Cortex of kidney (tissue), 1 donor: ENCODE measurements at places on chromosomes 12 and 14.

DNA sequence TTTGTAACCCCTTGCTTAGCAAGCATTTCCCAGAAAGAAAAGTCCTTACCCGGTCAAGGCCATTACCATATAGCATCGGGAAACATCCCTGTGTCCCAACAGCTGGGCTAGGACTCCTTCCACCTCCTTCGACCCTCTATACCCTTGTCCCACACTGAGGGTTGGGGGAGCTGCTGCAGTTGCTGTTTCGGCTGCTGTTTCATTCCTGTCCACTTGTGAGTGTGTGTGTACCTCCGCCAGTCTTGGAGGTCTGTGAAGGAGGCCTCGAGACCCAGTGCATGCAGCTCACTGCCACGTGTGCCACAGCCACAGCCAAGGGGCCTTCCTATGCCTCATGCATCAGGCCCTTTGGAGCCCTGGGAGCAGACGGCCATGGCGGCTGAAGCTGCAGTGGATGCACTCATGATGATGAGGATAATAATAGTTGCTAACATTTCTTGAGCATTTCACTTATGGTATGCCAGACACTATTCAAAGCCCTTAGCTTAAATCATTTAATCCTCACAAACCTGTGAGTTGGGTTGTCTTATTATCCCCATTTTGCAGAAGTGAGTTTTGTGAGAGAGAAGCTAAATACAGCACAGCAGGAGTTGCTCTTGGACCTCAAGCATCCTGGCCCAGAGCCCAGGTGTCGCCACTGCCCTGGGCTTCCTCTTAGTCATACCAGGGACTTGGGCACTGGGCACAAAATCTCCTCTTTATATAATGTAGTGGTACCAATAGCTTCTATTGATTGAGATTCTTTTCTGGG, 156.5 kb downstream of the PRKCH start:
- no peak for DNase-seq

DNA sequence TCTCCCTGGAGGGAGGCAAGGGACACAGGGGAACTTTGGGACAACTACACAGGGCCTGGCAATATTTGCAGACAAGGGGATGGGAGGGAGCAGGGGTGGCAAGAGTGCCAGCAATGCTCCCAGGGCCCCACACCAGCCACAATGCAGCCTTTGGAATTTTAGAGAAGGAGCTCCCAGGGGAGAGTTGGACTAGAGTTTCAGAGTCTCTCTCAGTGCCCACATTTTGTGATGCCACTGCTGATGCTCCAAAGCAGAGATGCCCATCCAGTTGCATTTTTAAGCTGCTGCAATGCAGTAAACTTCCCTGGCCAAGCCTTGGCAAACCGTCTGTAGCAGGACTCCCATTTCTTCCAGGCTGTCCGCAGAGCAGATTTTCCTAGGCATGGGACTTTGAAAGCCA, 98.9 kb downstream of the ZFP36L1 start:
- no peak for DNase-seq

GRCh38 chr12:105047308-105047707, 37.0 kb downstream of the ALDH1L2 start:
- DNase-seq, result no peak

GRCh38 chr12:1738446-1738845, 47.6 kb downstream of the ADIPOR2 start:
- DNase-seq, result no peak

DNA sequence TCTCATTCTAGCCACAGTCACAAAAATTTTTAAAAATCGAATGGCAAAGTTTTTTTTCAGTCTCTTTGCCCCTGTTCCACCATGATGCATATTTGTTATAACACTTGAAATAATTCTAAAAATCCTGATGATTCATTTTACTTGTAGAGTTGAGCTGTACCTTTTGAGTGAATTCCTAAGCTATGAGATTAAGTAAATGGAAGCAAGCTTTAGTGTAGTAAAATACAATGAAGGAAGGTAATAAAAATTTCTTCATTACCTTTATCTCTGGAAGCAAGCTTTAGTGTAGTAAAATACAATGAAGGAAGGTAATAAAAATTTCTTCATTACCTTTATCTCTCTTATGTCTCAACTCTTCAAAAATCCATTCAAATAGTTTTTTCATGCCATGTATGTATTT, 46.1 kb downstream of the TMTC3 start:
- DNase-seq, result no peak

GRCh38 chr12:8890313-8891085, 23.8 kb upstream of the PHC1 start:
- DNase-seq, result no peak

GRCh38 chr14:96090441-96091148, 51.4 kb downstream of the C14orf132 start:
- no peak for DNase-seq

- DNase-seq, result no peak
Observed at GRCh38 chr14:75127903-75128595, 1.2 kb upstream of the NEK9 start.

DNA sequence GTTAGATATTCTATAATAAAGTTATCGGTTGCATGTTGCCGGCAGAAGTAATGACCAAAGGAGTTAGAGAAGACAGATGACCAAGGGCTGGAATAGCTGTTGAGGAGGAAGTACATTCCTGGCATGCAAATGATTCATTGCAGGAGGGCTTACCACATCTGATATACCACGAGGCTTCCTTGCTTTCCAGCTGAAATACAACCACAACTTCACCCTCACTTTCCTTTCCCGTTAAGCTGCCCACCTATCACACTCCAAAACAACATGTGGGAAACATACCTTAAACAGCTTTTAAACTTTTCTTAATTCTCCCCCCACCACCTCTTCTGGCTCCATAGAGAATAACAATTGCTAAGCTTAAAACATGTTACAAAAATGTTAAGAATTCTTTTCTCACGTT, 594.1 kb downstream of the NRXN3 start:
- no peak for DNase-seq

GRCh38 chr14:34106310-34106709, 155.4 kb upstream of the EGLN3 start:
- no peak for DNase-seq

DNA sequence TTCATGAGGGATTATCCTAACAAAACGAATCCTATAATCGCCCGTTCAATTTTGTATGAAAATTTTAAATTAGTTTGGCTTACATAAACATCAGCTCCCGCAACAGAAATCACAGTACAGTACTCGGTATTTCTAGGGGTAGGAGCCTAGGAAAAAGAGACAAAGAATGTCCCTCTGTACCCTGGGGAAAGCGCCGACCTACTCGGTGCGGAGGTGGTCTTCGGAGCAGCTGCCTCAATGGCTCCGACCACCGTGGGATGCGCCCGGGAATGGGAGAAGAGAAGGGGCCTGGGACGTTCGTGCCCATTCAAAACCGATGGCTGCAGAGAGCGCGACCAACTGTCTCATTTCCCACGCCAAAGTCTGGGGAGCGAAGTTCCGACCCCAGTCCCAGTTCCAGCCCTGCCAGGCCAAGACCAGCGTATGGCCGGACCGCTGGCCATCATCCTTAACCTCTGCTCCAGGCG, 618 bp downstream of the GNPNAT1 start:
- no peak for DNase-seq

- no peak for DNase-seq
Observed at GRCh38 chr12:4241592-4241991, 32.0 kb upstream of the CCND2 start.

- DNase-seq, result no peak
Observed at GRCh38 chr12:125249066-125249824, 184.0 kb downstream of the AACS start.

- no peak for DNase-seq
Observed at GRCh38 chr14:89907655-89908054, 46.9 kb downstream of the EFCAB11 start.

DNA sequence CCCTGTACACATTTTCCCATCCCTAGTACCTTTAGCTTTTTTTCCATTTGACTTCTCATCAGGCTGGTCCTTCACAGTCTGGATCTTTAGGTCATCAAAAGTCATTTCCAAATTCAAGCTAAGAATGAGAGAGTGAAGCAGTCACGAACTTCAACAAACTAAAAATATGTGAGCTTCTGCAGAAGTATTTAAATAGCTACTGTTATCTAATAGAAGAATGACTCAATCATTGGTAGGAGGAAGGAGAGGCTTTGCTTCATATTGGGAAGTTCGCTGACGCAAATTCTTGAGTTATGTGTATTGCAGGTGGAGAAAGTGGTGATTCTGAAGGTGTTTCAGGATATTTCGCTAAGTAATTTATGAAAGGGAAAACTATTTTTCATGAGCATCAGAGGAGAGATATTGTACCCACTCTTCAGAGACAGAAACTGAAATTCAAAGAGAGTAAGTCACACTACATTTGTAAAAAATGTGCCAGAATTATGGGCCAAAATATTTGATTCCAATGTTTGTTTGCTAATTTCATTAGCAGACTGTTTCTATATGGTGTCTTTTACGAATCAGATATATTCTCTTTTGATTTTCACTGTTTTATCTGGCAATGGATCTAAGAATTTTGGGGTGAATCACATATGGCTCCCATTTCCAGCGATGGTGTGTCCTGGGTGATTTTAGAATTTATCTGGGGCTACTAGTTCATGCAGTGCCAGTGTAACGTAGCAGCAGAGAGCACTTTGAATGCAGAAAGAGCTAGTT, at the start of gene OLR1:
Gene OLR1, minus strand, starts transcription at position 160 of the 756 bp plus-strand sequence. Its CDS starts 55 bp downstream, at position 105.
- DNase-seq, result no peak

DNA sequence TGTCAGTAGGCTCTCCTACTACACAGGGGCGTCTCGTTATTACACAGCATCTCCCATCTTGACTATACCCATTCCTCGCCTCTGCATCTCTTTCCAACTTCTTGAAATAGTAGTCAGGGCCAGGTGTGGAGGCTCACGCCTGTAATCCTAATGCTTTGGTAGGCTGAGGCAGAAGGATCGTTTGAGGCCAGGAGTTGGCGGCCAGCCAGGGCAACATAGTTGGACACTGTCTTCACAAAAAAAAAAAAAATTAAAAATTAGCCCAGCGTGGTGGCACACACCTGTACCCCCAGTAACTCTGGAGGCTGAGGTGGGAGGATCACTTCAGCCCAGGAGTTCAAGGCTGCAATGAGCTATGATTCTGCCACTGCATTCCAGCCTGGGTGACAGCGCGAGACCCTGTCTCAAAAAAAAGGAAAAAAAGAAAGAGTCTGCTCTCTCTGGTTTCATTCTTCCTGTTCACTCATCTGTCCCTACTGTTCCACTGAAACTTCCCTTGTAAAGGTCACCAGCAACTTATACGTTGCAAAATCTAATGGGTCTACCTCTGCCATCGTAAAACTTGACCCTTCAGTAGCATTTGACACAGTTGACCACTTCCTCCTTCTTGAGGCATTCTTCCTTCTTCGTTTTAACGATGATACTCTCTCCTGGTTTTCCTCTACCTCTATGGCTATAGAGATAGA, 41.0 kb upstream of the PTGR2 start:
- DNase-seq, result no peak

DNA sequence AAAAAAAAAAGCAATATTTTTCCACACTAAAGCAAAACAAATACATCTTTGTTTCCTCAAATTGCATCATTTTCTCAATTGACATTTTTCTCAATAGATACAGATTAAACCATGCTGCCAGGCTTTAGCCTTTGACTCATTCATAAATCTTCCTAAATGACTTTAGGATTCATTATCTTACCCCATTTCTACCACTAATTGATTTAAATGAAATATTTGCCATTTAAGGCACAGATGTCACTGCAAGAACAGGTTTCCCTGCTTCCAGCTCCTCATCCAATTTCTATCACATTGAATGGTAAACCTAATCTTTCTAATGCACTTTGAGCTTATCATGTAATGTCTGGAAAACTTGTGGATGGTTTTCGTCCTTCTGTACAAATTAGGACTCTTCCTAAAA, 298.7 kb downstream of the RPL10L start:
- DNase-seq, result no peak

- DNase-seq, result no peak
Observed at GRCh38 chr12:39227218-39227617, 215.7 kb downstream of the KIF21A start.

GRCh38 chr12:105644770-105645169, 314.3 kb downstream of the C12orf75 start:
- DNase-seq, result no peak

DNA sequence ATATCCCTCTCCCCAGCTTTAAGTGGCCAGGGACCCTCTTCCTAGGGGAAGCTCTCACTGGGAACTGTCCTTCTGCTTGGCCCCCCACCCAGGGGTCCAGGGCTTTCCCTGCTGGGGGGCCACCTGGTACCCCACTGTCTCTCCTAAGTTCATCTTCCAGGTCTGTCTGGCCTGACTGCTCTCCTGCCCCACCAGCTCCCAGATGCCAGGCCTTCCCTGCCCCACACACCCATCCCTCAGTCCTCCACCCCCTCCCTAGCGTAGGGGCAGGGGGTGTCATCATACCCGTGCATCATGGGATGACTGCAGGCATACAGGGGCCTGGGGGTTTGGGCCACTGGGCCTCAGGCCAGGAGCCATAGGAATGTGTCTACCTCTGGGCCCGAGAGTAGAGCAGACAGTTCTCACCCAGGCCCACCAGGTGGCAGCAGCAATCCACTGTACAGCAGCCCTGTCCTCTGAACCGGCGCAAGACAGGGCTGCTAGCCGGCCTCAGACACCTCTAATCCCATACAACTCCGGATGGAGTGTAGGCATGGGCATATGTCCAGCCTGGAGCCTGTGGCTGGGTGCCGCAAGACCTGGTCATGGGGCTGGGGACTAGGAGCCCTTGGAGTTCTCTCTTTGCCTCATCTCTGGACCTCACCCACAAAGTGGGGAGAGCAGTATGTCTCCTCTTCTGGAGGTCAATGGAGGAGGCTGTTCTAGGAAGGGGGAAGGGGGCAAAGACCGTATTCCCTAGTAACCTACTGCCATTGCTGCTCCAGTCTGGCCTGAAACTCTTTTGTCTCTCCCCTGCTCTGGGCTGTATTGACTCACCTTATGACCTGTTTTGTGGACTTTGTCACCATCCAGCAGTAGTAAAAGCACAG, 10.0 kb upstream of the SMARCD1 start:
- DNase-seq, result no peak

DNA sequence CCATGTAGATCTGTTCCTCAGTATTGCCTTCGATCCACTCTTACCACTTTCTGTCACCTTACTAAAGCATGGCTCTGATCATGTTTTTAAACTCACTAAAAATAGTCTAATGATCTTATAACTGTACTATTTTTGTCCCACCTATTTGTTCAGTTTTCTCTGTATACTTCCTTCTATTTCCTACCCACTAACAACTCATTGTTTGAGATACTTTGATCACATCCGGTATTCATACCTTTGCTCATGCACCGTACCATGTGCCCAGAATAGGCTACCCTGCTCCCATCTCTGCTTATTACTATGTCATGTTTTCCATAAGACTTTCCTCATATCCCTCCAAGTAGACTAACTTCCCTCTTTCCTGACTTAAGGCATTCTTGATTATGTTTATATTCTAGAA, 128.6 kb downstream of the MED13L start:
- no peak for DNase-seq
